Aortic smooth muscle cell (primary cell): ENCODE measurements at places on chromosomes 7 and 10. TPM values are rescaled to one million over a fixed set of nuclear protein-coding genes. Genes with fewer than 3 reads are reported as not detected.

The LRRC18 gene
- total RNA-seq = not detected in 2 replicates

The MXI1 gene
- total RNA-seq = 11.0 and 11.7 TPM in 2 replicates

The NEBL gene
- total RNA-seq = 0.06 and 0.26 TPM in 2 replicates

The RBM48 gene
- 7.5 and 11.1 TPM in 2 replicates for total RNA-seq

The PRLHR gene
- total RNA-seq = not detected in 2 replicates

The KCNH2 gene
- under 0.01 TPM in 1 of 2 replicates, not detected in the other for total RNA-seq

The ZNF680 gene
- 9.0 and 11.0 TPM in 2 replicates for total RNA-seq

The TBX20 gene
- 7.5 and 12.0 TPM in 2 replicates for total RNA-seq

The TAS2R4 gene
- 0.99 and 1.2 TPM in 2 replicates for total RNA-seq

The CYP26A1 gene
- not detected in 2 replicates for total RNA-seq

The LCOR gene
- 11.0 and 15.0 TPM in 2 replicates for total RNA-seq

The ATOH7 gene
- under 0.01 TPM in 1 of 2 replicates, not detected in the other for total RNA-seq
